ENCODE measurements at places on chromosomes 7 and 10.

DNA sequence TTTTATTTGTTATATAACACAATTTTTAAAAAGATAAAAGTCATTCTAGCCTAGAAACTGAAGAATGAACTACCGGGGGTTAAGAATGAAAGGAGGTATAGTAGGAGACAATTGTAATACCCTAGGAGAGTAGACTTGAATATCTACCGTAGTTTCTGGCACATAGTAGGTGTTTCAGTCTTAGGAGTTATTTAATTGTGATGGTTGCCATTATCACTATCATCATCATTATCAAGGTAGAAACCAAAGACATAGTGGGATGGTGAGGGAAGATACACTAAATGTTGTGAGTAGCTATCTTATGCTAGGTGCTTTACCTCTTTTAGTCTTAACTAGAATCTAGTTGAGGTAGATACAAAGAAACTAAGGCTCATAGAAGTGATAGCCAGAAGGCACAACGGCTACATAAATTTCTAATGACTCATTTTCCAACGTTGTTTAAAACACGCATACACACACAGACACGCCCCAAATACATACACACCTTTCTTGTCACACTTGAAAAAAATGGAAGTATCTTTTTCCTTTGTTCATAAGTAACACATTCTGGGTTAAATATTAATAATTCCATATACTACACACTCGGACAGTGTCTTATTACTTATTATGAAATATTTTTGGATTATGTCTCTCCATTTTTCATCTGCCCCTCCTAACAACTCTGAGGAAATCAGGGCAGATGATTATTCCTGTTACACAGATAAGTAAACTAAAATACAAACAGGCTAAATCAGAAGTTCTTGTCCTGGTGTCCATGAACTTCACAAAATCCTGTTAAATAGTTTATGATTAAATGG, 2.0 kb upstream of the ANLN start:
- DNase-seq = peak; percentile 39

GRCh38 chr10:131848741-131849590, 51.8 kb upstream of the PPP2R2D start:
- no peak for DNase-seq

GRCh38 chr10:24513155-24513554, 210.5 kb downstream of the ARHGAP21 start:
- DNase-seq = no peak

- no peak for DNase-seq
Measured at GRCh38 chr10:21355591-21356011, 169.9 kb downstream of the SKIDA1 start.

DNA sequence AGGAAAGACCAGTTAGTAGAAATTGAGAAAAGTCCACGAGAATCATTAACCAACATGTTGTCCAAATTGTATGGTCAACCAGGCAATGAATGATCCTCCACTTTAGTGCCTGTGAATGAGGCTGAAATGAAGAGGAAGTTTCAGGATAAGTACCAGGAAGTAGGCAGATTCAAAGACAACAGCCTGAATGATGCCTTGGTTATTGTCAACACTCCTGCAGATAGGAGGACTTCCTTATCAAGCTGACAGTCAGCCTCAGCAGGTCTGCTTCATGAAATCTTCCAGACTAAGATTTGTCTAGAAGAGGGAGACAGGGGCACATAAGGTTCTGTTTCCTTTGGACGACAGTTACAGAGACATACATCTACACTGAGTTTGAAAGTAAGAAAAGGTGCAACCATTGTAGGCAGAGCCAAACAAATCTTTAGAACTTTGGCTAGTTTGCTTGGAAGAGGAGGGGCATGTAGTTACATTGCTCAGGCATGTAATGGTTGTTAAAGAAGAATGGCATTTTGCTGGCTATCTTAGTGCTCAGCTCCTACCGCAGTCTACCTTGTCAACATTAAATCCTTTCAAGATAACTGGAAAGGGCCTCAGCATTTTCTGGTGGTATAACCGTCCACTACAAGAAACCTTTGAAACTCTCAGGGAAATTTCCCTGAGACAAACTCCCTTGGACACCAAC, 81.4 kb downstream of the ABI1 start:
- no peak for DNase-seq

DNA sequence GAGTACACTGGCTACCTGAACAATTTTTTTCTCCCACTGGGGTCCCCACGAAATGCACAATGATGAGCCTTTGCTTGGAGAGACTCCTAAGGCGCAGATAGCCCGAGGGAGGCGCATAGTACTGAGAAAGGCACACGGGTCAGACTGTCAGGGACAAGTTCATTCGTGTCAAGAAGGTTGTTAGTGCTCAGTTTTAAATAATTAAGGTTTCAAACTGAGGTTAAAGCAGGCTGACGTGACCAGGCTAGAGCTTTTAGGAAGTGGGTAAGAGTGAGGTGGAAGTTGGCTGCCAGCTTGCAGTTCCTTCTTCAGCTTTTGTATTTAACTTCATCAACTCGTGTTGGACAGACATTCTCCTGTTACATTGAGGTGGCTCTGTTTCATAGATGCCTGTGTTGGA, 31.6 kb downstream of the RBM33 start:
- no peak for DNase-seq

- DNase-seq = no peak
Measured at GRCh38 chr7:4265676-4266075, 416.4 kb upstream of the FOXK1 start.

GRCh38 chr7:155656891-155657290, 12.4 kb downstream of the RBM33 start:
- no peak for DNase-seq

DNA sequence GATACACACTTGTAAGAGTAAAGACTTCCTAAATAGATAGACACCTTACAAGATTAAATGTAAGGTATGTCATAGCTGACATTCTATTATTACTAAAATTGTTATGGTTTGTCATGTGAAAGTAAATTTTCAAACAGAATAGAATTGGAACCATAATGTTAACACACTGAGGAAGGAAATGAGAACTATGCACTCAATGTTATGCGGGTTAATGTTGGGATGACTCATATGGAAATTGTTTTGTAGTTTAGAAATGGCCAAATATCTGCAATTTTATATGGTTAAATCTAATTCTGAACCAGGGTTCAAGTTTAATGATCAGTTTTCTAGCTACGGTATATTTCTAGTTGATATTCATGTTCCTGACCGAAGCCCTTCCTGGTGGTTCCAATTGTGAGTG, 214.2 kb upstream of the ADO start:
- DNase-seq = no peak

- peak; percentile 13 for DNase-seq
Measured at GRCh38 chr7:1025743-1026581, 18.4 kb upstream of the GPR146 start.

GRCh38 chr7:37425498-37425897, 23.2 kb downstream of the ELMO1 start:
- DNase-seq = no peak

DNA sequence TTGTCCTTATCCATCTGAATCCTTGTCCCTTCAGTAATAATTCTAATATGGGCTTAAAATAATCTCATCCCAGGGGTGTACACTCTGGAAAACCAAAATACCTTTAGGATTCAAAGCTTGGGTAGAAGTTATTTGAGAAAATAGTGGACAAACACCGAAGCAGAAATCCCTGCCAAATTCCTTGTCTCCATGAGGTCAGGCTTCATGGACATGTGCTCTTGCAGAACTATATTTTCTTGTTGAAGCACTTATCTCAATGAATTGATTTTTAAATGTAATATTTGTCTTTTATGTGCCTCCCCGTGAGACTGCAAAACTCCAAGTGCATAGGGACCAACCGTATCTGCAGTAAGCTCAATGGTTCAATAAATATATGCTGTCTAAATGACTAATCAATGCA, 1153.3 kb upstream of the AUTS2 start:
- DNase-seq = no peak

GRCh38 chr10:102511583-102512274, 8.0 kb downstream of the SUFU start:
- no peak for DNase-seq

DNA sequence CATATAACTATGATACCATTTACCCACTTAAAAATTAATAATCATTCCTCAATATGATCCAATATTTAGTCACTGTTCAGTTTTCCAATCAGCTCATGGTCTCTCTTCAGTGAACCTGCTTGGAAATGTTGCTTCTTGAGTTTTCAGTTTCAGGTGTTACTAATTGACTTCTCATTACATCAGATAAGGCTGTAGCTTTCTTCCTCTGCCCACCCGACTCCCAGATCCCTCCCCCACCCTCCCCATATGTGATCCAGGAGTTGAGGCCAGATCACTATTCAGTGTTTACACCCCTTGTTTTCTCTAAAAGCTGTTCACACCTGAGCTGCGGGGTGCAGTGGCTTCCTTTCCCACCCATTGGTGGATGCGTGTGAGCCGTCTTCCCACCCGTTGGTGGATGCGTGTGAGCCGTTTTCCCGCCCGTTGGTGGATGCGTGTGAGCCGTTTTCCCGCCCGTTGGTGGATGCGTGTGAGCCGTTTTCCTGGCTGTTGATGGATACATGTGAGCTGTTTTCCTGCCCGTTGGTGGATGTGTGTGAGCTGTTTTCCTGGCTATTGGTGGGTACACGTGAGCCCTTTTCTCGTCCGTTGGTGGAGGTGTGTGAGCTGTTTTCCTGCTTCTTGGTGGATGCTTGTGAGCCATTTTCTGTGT, 3.2 kb upstream of the MTG1 start:
- no peak for DNase-seq

- DNase-seq = peak; percentile 78
Measured at GRCh38 chr7:111741811-111742240, 179.5 kb upstream of the IMMP2L start.

- no peak for DNase-seq
Measured at GRCh38 chr10:117461766-117462423, 80.7 kb upstream of the EMX2 start.

DNA sequence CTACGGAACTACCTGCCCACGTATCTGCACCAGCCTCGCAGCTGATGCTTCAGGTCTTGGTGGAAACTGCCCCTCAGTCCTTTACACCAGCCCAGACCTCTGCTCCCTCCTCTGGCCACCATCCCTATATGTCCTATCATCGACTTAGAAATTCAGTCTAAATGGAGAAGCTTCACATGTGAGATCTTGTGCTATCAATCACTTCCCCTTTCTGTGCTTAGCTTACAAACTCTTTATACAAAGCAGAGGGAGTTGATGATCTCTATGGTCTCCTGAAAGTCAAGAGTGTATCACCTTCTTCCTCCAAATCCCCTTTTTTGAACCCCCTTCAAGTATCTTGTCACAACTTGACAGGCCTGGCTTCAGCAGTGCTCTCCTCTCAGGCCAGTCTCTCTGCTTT, 30.7 kb downstream of the ZNF777 start:
- no peak for DNase-seq

Data from NCI-H526 treated with DMSO at 0.1 percent for 48 hours (cell line).